Skeletal muscle tissue (tissue), 5 donors: ENCODE measurements at places on chromosomes 3 and 15. TPM values are rescaled to one million over a fixed set of nuclear protein-coding genes. Genes with fewer than 3 reads are reported as not detected.

PLA1A gene
- total RNA-seq = not detected

FAM240A gene
- total RNA-seq = not detected

GPR149 gene
- total RNA-seq = not detected

CHRFAM7A gene
- 2.1 TPM for total RNA-seq

RFC4 gene
- total RNA-seq = 23.5 TPM

FOXL2NB gene
- not detected for total RNA-seq

CRYGS gene
- 1.0 TPM for total RNA-seq

PGBD4 gene
- 1.0 TPM for total RNA-seq

TTLL13 gene
- total RNA-seq = not detected

DNAH12 gene
- total RNA-seq = 0.52 TPM

PLCB2 gene
- total RNA-seq = 3.7 TPM

ZNF35 gene
- 11.5 TPM for total RNA-seq

FOXB1 gene
- not detected for total RNA-seq

PLA2G4E gene
- 0.52 TPM for total RNA-seq

TMEM266 gene
- not detected for total RNA-seq

WNT7A gene
- not detected for total RNA-seq

CHRNB4 gene
- total RNA-seq = under 0.01 TPM

THRB gene
- 3.1 TPM for total RNA-seq

OCA2 gene
- 5.7 TPM for total RNA-seq

LYZL4 gene
- not detected for total RNA-seq

MED12L gene
- total RNA-seq = 8.9 TPM

LIPH gene
- under 0.01 TPM for total RNA-seq

SLC28A1 gene
- 0.52 TPM for total RNA-seq

SLC22A14 gene
- under 0.01 TPM for total RNA-seq

ST3GAL6 gene
- total RNA-seq = 14.1 TPM

SPSB4 gene
- 12.0 TPM for total RNA-seq

PLA2G4D gene
- not detected for total RNA-seq

DPPA4 gene
- 0.52 TPM for total RNA-seq

CCDC39 gene
- not detected for total RNA-seq

ATP1B3 gene
- total RNA-seq = 30.8 TPM

CCDC80 gene
- total RNA-seq = 25.6 TPM

SLC27A2 gene
- under 0.01 TPM for total RNA-seq

ZNF80 gene
- total RNA-seq = not detected

ADAMTS9 gene
- 106 TPM for total RNA-seq

KCNMB2 gene
- 11.5 TPM for total RNA-seq

TMEM212 gene
- not detected for total RNA-seq

NTRK3 gene
- 6.8 TPM for total RNA-seq

USP50 gene
- total RNA-seq = not detected

SH3GL3 gene
- total RNA-seq = 6.3 TPM

LTF gene
- total RNA-seq = 3.1 TPM

CYP11A1 gene
- total RNA-seq = 0.52 TPM

DUOXA2 gene
- total RNA-seq = not detected

CPN2 gene
- total RNA-seq = not detected

SAMMSON gene
- total RNA-seq = under 0.01 TPM

SYNPR gene
- total RNA-seq = not detected

ATG3 gene
- total RNA-seq = 24.5 TPM

STAC gene
- total RNA-seq = 49.1 TPM
